ENCODE measurements at places on chromosomes 5 and 9.

DNA sequence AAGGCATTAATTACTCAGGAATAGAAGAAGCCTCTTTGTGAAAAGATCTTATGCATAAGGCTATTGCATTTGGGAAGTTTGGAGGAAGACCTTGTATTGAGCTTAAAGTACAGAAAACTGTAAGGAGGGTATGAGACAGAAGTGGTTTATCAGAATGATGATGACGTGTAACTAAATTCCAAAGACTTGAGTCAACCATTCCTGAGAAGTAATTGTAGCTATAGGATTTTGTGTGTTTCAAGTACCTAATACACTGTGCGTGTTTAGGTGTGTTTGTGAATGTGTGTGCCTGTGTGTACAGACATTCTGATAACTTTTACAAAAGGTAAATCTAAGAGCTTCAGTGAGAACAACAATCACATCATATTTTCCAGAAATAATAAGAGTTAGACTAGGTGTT, 46.5 kb upstream of the IRX2 start:
- DNase-seq: no peak

GRCh38 chr5:14267166-14267838, 124.2 kb downstream of the TRIO start:
- no peak for DNase-seq

- DNase-seq: peak; percentile 33
These were observed at the start of gene DRD1 for GRCh38 chr5:175444060-175444904. Gene DRD1 (minus strand): TSS chr5:175444182. CDS start chr5:175443099, 1,083 bp downstream.

DNA sequence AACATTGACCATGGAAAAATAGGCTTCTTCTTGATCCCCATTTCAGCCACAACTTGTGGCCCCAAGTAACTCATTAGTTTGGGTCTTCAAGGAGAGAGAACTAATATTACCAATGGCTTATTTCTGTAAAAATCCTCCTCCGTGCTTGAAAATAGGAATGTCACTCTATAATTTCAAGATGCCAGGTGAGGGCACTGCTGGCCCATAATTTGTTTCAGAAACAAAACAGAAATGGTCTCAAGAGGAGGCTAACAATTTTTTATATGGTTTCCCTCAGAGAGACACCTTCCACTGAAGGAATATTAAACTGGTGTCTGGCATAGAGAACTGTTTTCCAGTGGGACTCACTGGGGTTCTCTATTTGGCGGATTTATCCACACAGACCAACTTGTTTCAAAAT, 437.0 kb upstream of the TRPC7 start:
- DNase-seq: no peak

DNA sequence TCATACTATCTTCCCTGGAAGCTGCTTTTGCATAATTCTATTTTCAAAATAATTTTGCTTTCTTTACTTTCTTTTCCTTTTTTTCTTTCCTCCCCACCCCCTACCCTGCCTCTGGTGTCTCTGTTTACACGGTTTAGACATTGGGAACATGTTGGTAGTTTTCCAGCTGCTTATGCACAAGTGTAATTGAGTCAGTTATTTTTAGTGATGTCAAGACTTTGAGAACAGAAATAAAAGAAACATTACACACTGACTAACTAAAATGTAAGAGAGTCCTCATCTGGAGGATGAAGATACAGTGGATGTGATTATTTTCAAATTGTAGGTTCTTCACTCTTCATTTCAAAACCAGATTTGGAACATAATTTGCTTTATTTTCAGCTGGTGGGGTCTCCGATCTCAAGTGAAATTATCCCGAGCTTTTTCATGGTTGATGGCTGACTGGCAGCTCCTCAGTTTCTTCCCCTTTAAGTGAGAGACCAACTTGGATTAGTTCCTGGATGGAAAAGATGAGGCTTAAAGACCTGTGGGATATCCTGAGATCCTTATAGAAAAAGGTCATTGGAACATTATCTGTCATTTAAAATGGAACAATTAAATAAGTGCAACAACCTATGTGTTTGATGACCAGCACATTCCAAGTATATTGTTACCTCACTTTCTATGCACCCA, 154.4 kb upstream of the ZNF462 start:
- DNase-seq: no peak
